ENCODE measurements at places on chromosomes 2 and 18.

DNA sequence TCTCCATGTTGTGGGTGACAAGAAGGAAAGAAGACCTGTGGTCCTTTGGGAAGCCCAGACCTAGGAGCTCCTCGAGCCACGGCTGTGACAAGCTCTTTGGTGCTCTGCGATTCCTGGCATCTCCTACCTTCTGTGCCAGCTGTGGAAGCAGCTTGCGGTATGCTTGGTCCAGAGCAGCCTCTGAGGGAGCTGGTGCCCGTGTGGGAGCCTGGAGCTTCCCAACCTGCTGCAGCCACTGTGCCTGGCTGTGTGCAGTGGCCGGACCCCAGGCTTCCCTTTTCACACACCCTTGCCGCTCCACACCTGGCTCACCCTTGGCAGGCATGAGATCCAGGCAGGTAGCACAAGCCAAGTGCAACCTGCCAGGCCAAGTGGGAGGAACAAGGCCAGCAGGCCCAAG lies 1328.6 kb upstream of the SLC39A10 start:
- DNase-seq, result no peak

DNA sequence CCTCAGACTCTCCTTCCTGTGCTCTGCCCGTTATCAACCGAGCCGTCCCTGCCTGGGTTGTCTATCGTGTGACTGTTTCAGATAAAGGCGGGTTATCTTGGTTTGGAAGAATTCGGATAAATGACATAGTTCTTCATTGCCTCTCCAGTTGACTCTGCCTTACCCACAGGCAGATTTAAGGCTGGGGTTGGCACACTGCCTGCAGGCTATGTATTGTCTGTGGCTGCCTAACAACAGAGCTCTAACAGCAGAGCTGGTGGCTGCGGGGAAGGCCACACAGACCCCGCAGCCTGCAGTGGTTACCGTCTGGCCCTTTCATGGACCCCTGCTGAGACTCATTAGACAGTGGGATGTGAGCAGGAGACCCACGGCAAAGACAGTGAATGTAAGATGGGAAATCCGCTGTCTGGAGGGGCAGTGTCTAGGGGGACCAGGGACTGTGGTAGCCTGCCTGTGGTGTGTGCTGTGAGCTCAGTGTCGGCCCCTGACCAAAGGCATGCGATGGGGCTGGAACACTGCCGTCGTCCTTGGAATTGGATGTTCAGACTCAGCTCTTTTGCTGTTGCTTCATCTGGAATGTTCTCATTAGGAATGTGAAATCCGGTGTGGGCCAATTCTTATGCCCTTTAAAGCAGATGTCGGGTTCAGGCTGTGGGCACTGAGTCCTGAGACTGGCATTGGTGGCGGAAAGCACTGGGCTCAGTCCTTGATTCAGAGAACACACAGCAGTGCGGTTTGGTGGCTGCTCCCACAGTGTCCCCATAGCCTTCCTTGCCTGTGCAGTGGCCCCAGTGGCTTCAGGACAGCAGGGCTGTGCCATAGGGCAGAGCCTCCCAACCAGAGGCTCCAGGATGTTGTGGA lies 44.5 kb downstream of the SH3RF3 start:
- DNase-seq, result no peak

- no peak for DNase-seq
Measured at GRCh38 chr2:223936862-223937326, 8.2 kb downstream of the WDFY1 start.

GRCh38 chr2:85504778-85505261 lies 34.1 kb upstream of the MAT2A start:
- no peak for DNase-seq

DNA sequence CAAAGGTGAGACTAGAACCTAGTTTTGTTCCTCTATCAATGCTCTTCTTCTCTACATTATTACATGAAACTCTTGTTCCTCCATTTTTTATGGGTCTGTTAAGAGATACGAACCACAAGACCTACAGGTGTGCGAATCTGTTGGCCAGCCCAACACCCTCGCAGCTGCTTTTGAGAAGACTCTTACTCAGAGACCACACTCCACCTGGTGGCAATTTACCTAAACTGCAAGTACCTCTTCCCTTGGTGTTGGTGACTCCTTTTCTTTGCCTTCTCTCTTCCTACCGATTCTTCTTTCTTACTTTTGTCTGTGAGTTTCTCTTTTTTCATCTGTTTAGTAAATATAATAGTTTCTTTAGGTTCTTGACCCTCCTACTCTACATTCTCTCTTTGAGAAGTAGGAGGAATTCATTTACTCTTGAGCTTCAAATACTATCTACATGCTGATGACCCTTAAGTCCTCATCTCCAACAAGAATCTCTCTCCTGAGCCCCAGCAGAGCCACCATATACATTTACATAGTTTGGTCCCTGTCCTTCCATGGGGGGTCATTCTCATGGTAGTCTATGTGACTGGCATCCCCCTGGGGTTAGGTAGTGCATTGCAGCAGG lies 81.8 kb upstream of the GAREM1 start:
- peak; percentile 21 for DNase-seq

GRCh38 chr18:3923750-3924149 lies 473.8 kb downstream of the TGIF1 start:
- DNase-seq, result no peak

GRCh38 chr2:219453671-219454590 lies 19.3 kb downstream of the SPEG start:
- DNase-seq, result no peak

GRCh38 chr2:141569941-141570340 lies 560.9 kb downstream of the LRP1B start:
- DNase-seq, result no peak

DNA sequence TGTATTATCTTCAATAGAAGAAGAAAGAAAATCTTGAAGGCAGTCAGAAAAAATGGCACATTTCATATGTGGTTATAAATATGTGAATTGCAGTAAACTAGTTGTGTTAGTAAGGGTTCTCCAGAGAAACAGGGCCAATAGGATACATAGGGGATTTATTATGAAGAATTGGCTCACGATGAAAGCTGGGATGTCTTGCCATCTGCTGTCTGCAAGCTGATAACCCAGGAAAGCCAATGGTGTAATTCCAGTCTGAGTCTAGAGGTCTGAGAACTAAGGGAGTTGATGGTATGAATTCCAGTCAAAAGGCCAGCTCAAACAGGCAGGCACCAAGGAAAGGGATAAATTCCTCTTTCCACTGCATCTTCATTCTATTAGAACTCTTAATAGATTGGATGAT lies 362.4 kb downstream of the KCNJ3 start:
- DNase-seq, result no peak

DNA sequence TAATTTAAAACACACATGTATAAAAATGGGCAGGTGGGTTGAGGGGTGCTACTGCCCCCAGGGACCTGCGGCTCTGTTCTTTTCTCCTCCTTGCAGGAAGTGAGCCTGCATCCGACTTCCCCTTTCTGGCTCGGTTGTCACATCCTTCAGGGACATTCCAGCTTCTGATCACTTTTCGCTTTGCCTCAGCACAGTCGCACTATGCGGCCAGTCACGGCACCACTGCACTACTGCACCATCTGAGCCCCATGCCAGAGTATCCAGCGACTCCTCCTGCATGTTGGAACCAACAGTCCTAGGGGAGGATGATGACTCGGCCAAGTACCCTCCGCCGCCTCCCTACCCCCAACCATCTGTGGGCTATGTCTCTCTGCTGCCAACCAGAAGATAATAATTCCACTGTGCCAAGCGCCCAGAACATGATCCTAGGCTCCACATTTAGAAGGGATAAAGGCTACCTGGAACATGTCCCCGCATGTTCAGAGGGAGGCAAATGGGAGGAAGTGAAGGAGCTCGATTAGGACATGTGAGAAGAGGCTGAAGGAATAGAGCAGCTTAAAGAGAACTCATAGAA lies 17.6 kb downstream of the CDC42EP3 start:
- DNase-seq, result no peak

DNA sequence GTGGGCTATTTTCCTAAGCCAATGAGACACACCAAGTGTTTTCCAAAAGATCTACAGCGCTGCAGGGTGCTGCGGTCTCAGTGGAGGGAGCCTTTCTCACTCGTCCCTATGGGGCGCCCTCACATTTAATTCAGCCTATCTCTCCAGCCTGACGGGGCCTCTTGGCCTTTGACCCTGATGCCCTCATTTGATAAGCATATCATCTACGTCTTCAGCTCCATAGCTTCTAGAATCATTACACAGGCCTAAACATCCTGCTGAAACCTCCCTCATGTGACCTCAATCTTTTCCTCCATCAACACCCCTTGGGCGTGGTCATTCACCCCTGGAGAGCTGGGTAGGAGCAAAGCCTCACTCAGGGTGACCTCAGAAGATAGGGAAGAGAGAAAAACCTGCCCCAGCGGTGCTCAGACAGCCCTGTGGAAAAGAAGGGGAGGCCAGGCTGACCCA lies 57.4 kb downstream of the CYP26B1 start:
- DNase-seq, result no peak

DNA sequence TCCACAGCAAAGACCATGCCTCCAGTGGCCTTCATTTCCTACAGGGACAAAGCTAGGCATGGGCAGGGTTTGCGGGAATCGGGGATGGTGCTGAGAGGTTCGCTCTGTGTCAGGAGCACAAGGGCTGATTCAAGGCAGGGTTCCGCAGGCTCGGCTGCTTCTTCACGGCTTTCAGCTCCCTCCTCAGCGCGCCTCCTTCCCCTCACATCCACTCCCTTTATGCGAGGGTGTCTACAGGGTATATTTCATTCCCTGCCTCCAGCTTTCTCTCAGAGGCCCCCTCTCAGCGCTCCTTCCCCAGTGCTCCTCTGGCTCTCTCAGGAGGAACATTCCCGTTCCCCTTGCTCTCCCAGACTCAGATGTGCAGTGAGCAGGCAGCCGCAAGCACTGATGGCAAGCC lies 78.7 kb upstream of the ASB18 start:
- no peak for DNase-seq

DNA sequence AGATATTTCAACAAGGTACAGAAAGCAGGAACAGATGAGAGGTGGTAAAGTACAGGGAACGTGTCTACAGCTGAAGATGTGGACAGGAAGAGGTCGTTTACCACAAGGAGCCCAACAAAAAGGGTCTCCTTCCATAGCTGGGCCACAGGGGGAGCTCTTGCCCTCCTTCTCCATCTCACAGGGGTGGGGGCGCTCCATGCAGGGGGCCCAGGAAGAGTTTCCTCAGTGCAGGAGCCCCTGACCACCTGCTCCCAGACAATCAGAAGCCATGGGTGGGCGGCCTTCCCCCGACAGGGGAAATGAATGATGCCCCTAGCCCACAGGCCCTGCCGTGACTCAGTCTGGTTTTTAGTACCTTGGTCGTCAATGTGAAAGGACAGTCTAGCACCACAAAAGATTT lies 163.6 kb upstream of the ZNF516 start:
- no peak for DNase-seq

- no peak for DNase-seq
Measured at GRCh38 chr2:58501371-58502160, 260.4 kb upstream of the FANCL start.

DNA sequence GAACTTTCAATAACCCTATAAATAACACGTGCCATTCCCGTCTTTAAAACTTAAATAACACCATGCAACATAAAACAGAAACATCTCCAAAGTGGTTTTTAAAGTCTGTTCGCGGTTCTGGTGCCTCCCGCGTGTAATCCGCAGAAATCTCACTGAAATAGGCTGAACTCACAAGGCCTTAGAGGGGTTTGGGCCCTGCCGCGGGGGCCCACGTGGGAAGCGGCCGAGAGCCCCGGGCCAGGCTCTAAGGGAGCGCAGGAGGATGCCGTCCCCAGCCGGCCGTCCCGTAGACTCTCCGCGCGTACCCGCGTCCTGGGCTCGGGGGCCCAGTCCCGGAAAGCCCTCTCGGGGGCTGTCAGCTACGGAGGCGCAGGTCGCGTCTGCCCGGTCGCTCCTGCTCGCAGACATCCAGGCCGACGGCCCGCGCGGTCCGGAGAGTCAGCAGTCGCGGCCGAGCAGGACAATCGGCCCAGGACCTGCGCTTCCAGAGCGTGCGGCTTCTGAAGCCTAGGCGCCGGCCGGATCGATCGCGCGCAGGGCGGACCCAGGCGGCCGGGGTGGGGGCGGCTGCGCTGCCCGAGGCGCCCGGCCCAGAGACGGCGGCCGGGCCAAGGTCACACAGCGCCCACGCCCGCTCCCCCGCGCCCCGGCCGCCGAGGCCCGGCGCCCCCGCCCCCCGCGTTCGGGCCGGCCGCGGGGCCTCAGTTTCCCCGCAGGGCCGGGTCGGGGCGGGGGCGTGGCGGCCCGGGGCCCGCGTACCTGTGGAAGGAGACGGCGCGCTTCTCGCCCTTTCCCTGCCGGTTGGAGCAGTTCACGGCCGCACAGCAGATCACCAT lies 558 bp downstream of the THAP4 start:
- no peak for DNase-seq

- no peak for DNase-seq
Measured at GRCh38 chr2:116747103-116747502, 1067.4 kb upstream of the DDX18 start.

- no peak for DNase-seq
Measured at GRCh38 chr2:193891023-193891422, 1696.3 kb upstream of the TMEFF2 start.

DNA sequence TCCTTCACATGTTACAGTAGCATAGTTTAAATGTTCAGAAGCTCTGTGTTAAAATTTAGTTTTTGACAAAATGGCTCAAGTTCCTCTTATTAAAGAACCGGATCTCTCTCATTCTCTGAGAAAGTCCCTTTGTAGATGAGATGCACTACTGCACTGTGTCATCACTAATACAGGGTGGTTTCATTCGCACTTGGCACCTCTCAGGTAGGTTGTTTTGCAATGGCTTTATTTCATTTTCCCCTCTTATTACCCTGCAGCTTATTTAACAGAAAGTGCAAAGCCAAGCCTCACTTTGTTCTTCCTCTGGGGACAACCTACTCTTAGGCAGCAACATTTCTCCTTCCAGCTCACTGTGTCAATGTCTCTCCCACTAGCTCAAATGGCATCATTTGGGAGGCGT lies 185.1 kb downstream of the DLGAP1 start:
- DNase-seq, result no peak

DNA sequence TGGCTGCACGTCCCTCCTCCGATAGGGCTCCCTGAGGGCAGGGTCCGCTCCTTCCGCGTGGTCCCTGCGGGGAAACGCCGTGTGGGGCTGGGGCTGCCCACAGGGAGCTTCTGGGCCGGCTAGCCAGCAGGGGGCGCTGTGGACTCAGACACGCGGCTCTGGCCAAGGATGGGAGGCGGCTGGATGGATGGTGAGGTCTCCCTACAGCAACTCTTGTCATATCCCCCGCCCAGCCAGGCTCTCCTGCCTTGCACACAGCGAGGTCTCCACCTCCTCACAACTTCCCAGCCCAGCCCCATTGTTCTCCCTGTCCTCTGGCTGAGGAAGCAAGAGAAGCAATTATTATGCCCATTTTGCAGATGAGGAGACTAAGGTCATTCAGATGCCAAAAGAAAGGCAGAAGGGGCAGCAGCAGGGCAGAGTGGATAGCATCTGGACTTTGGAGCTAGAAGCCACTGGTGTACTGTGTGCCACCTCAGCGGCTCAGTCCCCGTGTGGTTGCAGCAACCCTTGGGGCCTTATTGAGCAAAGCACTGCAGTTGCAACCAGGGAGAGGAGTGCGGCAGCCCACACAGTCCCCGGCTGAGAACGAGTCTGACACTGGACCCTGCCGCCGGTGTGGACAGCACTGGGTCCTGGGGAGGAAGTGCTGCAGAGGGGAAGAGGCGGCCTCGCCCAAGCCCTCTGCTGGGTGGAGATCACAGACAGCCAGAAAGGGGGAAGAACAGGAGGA lies 99.0 kb downstream of the ZFP36L2 start:
- peak; percentile 83 for DNase-seq

GRCh38 chr2:122816803-122817202 lies 1061.4 kb downstream of the TSN start:
- DNase-seq, result no peak

- DNase-seq, result no peak
Measured at GRCh38 chr2:207408086-207408794, 121.5 kb upstream of the CREB1 start.

- no peak for DNase-seq
Measured at GRCh38 chr2:9004338-9005204, 1.1 kb upstream of the MBOAT2 start.

- no peak for DNase-seq
Measured at GRCh38 chr2:233816334-233816733, 38.0 kb downstream of the HJURP start.
